Thoracic aorta (tissue), 2 donors: ENCODE measurements at places on chromosomes 2 and 18.

- peak overlapping the region; percentile 76 for H3K27ac ChIP-seq
- H3K36me3 ChIP-seq: no peaks in the 10 kb centered on the region
- peaks cover 87% of the 10 kb centered on the region for H3K4me1 ChIP-seq
- DNase-seq: no peak
- peak overlapping the region; percentile 25 for H3K4me3 ChIP-seq
These were observed 82.0 kb upstream of the RANBP2 start for GRCh38 chr2:108637304-108637669.

- DNase-seq: no peak
- H3K27me3 ChIP-seq: no peaks in the 10 kb centered on the region
- H3K36me3 ChIP-seq: no peaks in the 10 kb centered on the region
- no peak overlapping the region for H3K4me3 ChIP-seq
- no peak overlapping the region for H3K27ac ChIP-seq
- no peaks in the 10 kb centered on the region for H3K4me1 ChIP-seq
These were observed 326.2 kb upstream of the LRATD1 start for GRCh38 chr2:14306268-14306861.

DNA sequence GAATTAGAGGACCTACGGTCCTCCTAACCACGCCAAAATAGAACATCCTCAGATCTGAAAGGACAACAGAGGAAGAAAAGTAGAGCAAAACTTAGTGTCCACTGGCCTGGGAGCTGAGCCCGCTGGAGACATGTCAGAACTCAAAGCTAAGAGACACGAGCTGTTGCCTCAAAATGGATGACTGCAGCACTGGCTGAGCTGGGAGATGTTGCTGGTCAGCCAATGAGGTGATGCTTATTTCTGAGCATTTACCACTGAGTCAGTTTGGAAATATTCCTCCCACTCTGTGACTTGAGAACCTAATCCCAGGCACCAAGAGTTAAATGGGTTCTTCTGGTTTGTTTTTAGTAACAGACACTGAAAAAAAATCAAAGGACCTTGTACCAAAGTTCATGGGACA, 32.6 kb downstream of the FBXO15 start:
- H3K4me1 ChIP-seq: no peaks in the 10 kb centered on the region
- no peak overlapping the region for H3K27ac ChIP-seq
- H3K4me3 ChIP-seq: no peak overlapping the region
- no peaks in the 10 kb centered on the region for H3K36me3 ChIP-seq
- no peaks in the 10 kb centered on the region for H3K27me3 ChIP-seq
- DNase-seq: no peak

- H3K27me3 ChIP-seq: no peaks in the 10 kb centered on the region
- DNase-seq: no peak
- H3K4me1 ChIP-seq: no peaks in the 10 kb centered on the region
- no peak overlapping the region for H3K27ac ChIP-seq
- no peak overlapping the region for H3K4me3 ChIP-seq
- H3K36me3 ChIP-seq: no peaks in the 10 kb centered on the region
These were observed 90.9 kb downstream of the SP3 start for GRCh38 chr2:173874003-173874893.

GRCh38 chr2:238906936-238907716, 59.2 kb downstream of the TWIST2 start:
- no peak overlapping the region for H3K27ac ChIP-seq
- no peak for DNase-seq
- no peaks in the 10 kb centered on the region for H3K27me3 ChIP-seq
- no peak overlapping the region for H3K4me3 ChIP-seq
- H3K36me3 ChIP-seq: no peaks in the 10 kb centered on the region

DNA sequence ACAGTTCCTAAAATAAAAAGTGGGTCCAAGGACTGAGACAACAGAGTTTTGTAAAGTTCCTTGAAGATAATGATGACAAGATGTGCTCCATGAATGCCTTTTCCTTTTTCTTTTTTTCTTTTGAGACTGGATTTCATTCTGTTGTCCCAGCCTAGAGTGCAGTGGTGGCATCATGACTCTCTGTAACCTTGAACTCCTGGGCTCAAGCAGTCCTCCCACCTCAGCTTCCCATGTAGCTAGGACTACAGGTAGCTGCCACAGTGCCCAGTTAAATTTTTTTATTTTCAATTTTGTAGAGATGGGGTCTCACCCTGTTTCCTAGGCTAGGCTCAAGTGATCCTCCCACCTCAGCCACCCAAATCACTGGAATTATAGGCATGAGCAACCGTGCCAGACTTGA, 16.1 kb upstream of the TTC27 start:
- no peak for DNase-seq
- H3K27me3 ChIP-seq: no peaks in the 10 kb centered on the region
- no peak overlapping the region for H3K27ac ChIP-seq
- no peaks in the 10 kb centered on the region for H3K4me1 ChIP-seq
- H3K4me3 ChIP-seq: no peak overlapping the region

GRCh38 chr2:529424-529823, 147.8 kb downstream of the TMEM18 start:
- DNase-seq: no peak
- H3K27ac ChIP-seq: no peak overlapping the region
- no peaks in the 10 kb centered on the region for H3K4me1 ChIP-seq
- H3K36me3 ChIP-seq: no peaks in the 10 kb centered on the region

GRCh38 chr2:107137706-107138105, 251.7 kb upstream of the ST6GAL2 start:
- no peak overlapping the region for H3K27ac ChIP-seq
- H3K4me1 ChIP-seq: no peaks in the 10 kb centered on the region
- DNase-seq: no peak
- no peaks in the 10 kb centered on the region for H3K27me3 ChIP-seq
- H3K4me3 ChIP-seq: no peak overlapping the region

GRCh38 chr2:229489016-229489415, 217.9 kb upstream of the PID1 start:
- no peak overlapping the region for H3K27ac ChIP-seq
- DNase-seq: no peak
- H3K36me3 ChIP-seq: no peaks in the 10 kb centered on the region
- no peaks in the 10 kb centered on the region for H3K27me3 ChIP-seq
- H3K4me1 ChIP-seq: no peaks in the 10 kb centered on the region

GRCh38 chr2:86225581-86225980, 26.3 kb downstream of the MRPL35 start:
- H3K4me3 ChIP-seq: peak overlapping the region; percentile 58
- DNase-seq: peak; percentile 57
- no peaks in the 10 kb centered on the region for H3K27me3 ChIP-seq
- peak overlapping the region; percentile 96 for H3K27ac ChIP-seq

DNA sequence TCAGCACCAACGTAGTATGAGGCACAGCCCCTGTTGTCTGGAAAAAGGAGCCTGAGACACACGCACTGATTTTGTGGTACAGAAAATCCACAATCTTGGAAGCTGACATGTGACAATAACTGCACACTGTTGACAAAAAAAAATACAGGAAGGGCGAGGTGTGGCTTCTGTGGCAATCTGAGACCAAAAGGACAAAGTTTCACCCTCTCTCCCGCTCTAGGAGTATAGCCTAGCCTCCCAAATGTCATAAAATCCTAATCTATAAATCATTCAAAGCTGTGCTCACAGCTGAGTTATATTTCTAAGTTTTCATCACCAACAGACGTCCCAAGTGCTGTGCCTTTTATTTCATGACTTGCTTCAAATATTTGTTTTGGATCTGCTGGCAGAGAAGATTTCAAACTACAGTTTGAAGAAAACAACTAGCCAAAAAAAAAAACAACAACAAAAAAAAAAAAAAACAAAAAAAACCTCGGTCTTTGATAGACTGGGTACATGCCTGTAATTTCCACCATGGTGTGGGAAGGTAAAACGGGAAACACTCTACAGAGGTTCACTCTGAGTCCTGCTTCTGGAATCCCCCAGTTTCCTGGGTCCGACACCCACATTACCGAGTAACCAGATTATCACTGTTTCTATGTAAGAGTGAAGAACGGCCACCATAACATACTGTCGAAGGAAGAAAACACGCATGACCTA, 61.0 kb downstream of the C2orf76 start:
- DNase-seq: no peak
- no peaks in the 10 kb centered on the region for H3K4me1 ChIP-seq
- no peak overlapping the region for H3K27ac ChIP-seq

GRCh38 chr2:6325616-6326015, 540.1 kb downstream of the CMPK2 start:
- H3K27me3 ChIP-seq: no peaks in the 10 kb centered on the region
- DNase-seq: no peak
- no peaks in the 10 kb centered on the region for H3K4me1 ChIP-seq
- H3K36me3 ChIP-seq: no peaks in the 10 kb centered on the region

DNA sequence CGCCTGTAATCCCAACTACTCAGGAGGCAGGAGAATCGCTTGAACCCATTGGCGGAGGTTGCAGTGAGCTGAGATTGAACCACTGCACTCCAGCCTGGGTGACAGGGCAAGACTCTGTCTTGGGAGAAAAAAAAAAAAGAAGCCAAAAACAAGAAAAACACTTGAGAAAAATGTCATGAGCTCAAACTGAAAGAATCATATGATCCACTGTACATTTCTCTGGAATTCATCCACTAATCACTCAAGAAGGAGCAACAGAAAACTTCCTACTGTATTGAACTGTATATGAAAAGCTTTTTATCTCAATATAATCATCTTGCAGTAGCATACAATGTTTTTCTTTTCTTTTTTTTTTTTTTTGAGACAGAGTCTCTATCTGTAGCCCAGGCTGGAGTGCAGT, 40.4 kb downstream of the EPG5 start:
- H3K27ac ChIP-seq: no peak overlapping the region
- no peak overlapping the region for H3K4me3 ChIP-seq
- H3K27me3 ChIP-seq: no peaks in the 10 kb centered on the region
- DNase-seq: no peak

DNA sequence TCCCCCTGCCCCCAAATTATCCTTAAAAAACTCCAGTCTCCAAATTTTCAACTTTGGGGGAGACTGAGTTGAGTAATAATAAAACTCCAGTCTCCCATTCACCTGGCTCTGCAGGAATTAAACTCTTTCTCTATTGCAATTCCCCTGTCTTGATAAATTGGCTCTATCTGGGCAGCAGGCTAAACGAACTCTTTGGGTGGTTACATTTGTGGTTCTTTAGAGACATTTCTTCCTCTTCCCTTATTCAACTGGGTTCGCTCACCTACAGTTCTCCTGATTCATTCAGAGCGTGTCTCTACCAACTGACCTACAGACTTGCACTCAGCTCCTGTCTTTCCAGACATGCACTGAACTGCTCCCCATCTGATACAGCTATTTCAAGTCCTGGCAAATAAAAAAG, 17.1 kb upstream of the SOCS6 start:
- no peak overlapping the region for H3K4me3 ChIP-seq
- H3K4me1 ChIP-seq: no peaks in the 10 kb centered on the region
- DNase-seq: no peak
- H3K27me3 ChIP-seq: no peaks in the 10 kb centered on the region
- no peak overlapping the region for H3K27ac ChIP-seq

DNA sequence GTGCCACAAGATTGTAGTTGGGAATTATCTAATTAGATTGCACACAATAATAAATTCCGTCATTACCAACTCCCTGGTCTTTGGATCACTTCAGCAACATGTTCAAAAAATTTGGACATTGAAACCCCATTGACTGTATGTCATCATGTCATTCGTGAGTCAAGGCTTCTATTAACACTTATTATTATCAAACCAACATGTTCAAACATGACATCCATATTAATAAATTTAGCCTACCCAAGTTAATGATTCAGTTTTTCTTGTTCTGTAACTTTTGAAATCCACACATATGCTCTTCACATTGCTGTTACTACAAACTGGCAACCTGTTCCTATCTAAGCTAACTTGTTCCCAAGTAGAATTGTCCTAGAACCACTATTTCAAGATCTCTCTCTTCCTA, 1142.7 kb upstream of the SLC39A10 start:
- DNase-seq: no peak
- H3K27ac ChIP-seq: no peak overlapping the region
- no peak overlapping the region for H3K4me3 ChIP-seq
- H3K36me3 ChIP-seq: no peaks in the 10 kb centered on the region
- H3K4me1 ChIP-seq: no peaks in the 10 kb centered on the region

- H3K4me1 ChIP-seq: no peaks in the 10 kb centered on the region
- H3K27me3 ChIP-seq: no peaks in the 10 kb centered on the region
- H3K27ac ChIP-seq: no peak overlapping the region
These were observed 89.0 kb upstream of the TMEM18 start for GRCh38 chr2:766255-766654.

DNA sequence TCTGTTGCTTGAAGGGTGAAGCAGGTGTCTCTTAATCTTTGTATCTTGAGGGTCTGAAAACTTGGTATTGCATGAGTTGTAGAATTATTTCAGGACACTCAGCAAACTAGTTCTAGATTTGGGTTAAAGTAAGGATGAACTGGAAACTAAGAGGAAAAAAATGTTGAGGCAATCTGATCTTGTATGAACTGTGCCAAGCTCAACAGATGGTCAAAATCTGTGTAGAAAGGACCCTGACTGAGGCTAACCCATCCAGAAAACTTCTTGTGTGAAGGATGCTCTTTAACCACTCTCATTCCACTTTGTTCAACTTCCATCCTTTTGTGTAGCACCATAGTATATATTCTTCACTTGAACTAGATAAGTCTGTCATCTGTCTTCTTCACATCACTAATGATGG, 861.7 kb downstream of the SLC4A3 start:
- no peaks in the 10 kb centered on the region for H3K4me1 ChIP-seq
- H3K36me3 ChIP-seq: no peaks in the 10 kb centered on the region
- H3K27ac ChIP-seq: no peak overlapping the region

DNA sequence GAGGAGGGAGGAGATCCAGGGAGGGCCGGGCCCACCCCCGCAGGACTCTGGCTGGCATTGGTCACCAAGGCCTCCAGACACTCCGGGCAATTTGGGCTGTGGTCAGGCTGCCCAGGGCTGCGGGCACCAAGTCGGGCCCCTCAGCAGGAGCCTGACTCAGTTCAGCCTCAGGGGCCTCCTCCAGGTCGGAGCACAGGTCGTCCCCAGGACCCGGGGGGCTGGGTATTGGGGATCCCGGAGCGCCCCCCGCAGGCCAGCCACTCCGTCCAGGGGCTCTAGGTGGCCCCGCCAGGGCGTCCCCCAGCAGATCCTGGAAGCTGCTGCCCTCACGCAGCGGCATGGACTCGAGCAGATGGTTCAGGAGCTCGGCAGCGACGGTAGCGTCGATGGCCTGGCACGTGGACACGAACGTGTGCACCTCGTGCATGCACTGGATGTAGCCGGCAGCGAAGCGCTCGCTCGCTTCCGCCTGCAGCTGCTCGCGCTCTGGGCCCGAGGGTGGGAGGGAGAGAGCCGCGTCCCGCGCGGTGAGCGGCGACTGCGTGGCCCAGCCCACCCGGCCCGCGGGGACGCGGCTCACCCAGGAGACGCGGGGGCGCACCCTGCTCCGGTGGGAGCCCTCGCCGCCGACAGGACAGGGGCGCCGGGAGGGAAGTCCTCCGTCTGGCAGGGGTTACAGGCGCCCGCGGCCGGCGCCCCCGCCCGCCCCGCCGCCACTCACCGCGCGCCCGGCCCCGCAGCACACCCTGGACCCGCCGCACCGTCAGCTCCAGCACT, 884 bp downstream of the HES6 start:
- peak overlapping the region; percentile 78 for H3K4me3 ChIP-seq
- no peak for DNase-seq
- peaks cover 30% of the 10 kb centered on the region for H3K4me1 ChIP-seq
- H3K36me3 ChIP-seq: no peaks in the 10 kb centered on the region
